A549 treated with DMSO at 1 μM for 4 hours (cell line): ENCODE measurements at places on chromosomes 4 and X. TPM values are rescaled to one million over a fixed set of nuclear protein-coding genes. Genes with fewer than 3 reads are reported as not detected.

Gene HSFX4
- total RNA-seq, result not detected in 5 replicates

Gene TMPRSS11D
- total RNA-seq, result not detected in 5 replicates

Gene CT55
- not detected in 5 replicates for total RNA-seq

Gene ARL13A
- 0.07 to 0.29 TPM (median 0.15 TPM) in 3 of 5 replicates, not detected in the others for total RNA-seq

Gene RHOXF2
- not detected in 5 replicates for total RNA-seq

Gene CD40LG
- total RNA-seq, result not detected in 5 replicates

Gene IL13RA2
- 0.06 to 0.27 TPM (median 0.08 TPM) in 4 of 5 replicates, not detected in the other for total RNA-seq

Gene FATE1
- total RNA-seq, result not detected in 5 replicates

Gene TIMP1
- total RNA-seq, result 257 to 282 TPM (median 265 TPM) in 5 replicates

Gene WDR17
- total RNA-seq, result 1.6 to 2.9 TPM (median 2.1 TPM) in 5 replicates

Gene PAQR3
- 7.9 to 13.3 TPM (median 9.7 TPM) in 5 replicates for total RNA-seq

Gene GPAT3
- 46.2 to 51.7 TPM (median 50.8 TPM) in 5 replicates for total RNA-seq

Gene CHRDL1
- 0.03 TPM in 1 of 5 replicates, not detected in the others for total RNA-seq

Gene DCAF8L2
- not detected in 5 replicates for total RNA-seq

Gene CFAP299
- not detected in 5 replicates for total RNA-seq

Gene PROM1
- total RNA-seq, result 0.02 to 0.22 TPM (median 0.10 TPM) in 4 of 5 replicates, not detected in the other

Gene ARMCX1
- total RNA-seq, result 0.24 to 0.38 TPM (median 0.35 TPM) in 5 replicates

Gene TMPRSS11B
- 0.04 TPM in 1 of 5 replicates, not detected in the others for total RNA-seq

Gene TIGD2
- total RNA-seq, result 4.3 to 5.6 TPM (median 5.4 TPM) in 5 replicates

Gene BEX5
- total RNA-seq, result not detected in 5 replicates

Gene PRKX
- total RNA-seq, result 17.7 to 26.4 TPM (median 21.9 TPM) in 5 replicates

Gene FREM3
- total RNA-seq, result not detected in 5 replicates

Gene RIPPLY1
- 0.08 to 0.11 TPM in 2 of 5 replicates, not detected in the others for total RNA-seq

Gene ARHGAP36
- total RNA-seq, result not detected in 5 replicates

Gene PRDM5
- 3.6 to 5.2 TPM (median 4.5 TPM) in 5 replicates for total RNA-seq

Gene TEX13C
- total RNA-seq, result 0.01 TPM in 1 of 5 replicates, not detected in the others

Gene DGAT2L6
- not detected in 5 replicates for total RNA-seq

Gene HSPA4L
- 8.3 to 11.6 TPM (median 10.3 TPM) in 5 replicates for total RNA-seq

Gene CSTF2
- total RNA-seq, result 32.9 to 35.6 TPM (median 34.1 TPM) in 5 replicates

Gene REELD1
- not detected in 5 replicates for total RNA-seq

Gene LNX1
- total RNA-seq, result 0.03 to 0.09 TPM (median 0.04 TPM) in 4 of 5 replicates, not detected in the other

Gene GRPR
- total RNA-seq, result 0.05 to 0.07 TPM in 2 of 5 replicates, not detected in the others

Gene STAG2
- total RNA-seq, result 28.3 to 46.9 TPM (median 44.5 TPM) in 5 replicates

Gene TLR8
- total RNA-seq, result not detected in 5 replicates

Gene PABPC1L2A
- total RNA-seq, result not detected in 5 replicates

Gene ADH1A
- not detected in 5 replicates for total RNA-seq

Gene PPP2R3B
- 17.0 to 28.1 TPM (median 22.3 TPM) in 5 replicates for total RNA-seq

Gene HHIP
- 0.71 to 1.2 TPM (median 0.84 TPM) in 5 replicates for total RNA-seq

Gene CXorf49
- not detected in 5 replicates for total RNA-seq

Gene PTCHD1
- total RNA-seq, result not detected in 5 replicates

Gene UGT2B11
- total RNA-seq, result 0.08 to 0.14 TPM (median 0.10 TPM) in 5 replicates

Gene TEX13D
- not detected in 5 replicates for total RNA-seq

Gene ZFP92
- total RNA-seq, result 0.39 to 0.69 TPM (median 0.56 TPM) in 5 replicates

Gene HDX
- total RNA-seq, result 1.8 to 3.7 TPM (median 2.4 TPM) in 5 replicates

Gene TLR2
- total RNA-seq, result 0.10 to 0.31 TPM (median 0.28 TPM) in 5 replicates
